Stimulated activated CD4-positive, alpha-beta T cell treated with anti-CD3 and anti-CD28 coated beads, TNF-alpha, amount 100 ng/mL, for 1 hour (primary cell): ENCODE measurements at places on chromosomes 16 and 17.

DNA sequence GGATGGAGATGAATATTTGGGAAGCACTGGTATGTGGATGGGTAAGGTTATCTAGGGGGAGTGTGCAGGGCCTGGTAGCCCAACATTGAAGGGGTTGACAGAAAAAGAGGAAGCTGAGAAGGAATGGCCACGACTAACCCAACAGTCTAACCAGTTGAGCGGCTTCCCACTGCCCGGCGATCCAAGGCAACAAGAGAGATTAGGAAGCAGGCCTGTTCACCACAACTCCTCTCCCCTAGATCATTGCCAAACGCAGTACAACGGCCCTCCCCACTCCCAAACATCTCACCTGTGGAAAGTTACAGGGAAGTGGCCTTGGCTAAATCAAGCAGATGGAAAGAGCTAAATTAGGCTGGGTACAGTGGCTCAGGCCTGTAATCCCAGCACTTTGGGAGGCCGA is 11.2 kb upstream of the RANGRF start:
- DNase-seq: no peak

DNA sequence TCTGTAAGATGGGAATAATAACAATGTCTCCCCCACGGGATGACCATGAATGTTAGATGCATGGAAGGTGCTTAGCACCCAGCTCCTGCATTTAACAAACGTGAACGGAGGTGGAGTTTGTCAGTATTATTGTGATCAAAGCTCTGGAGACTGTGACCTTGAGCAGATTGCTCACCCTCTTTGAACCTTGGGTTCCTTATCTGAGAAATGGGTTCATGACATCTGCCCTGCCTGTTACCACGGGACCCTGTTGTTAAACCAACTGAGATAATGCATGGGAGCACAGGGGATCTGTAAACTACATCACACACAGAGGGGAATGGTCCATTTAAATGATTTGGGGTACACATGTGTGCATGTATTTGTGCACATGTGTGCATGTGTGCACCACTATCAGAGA is 29.6 kb downstream of the MRM1 start:
- DNase-seq: no peak

DNA sequence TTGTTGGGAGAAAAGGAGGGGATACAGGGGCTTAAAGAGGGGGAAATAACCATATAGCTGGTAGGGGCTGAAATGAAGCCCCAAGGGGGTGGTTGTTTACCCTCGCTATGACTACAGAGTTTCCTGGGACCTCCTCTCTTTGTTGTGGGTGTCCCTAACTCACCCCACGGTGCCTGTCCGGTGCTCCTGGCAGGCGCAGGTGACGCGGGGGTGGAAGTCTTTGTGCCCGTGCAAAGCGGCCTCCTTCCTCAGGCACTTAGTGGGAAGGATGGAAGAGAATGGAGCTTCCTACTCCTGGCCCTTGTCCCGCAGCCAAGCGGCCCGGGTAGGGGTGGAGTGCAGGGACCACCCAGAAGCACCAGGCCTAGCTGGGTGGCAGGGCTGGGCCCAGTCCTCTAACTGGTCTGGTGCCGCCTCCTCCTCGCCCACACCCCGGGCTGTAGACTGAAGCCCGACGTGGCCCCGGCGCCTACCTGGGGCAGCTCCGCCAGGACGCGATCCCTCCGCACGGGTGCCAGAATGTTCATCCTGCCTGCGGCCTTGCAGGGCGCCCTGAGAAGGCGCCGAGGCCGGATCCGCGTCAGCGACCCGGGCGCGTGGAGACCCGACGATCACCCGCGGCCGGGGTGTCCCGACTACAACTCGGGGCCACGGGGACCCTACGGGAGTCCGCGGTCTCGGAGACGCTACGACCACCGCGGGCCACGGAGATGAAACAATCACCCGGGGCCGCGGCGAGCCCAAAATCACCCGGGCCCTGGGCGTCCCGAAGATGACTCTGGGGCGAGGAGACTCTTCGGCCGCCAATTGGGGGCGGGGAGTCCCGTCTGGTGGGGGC is 709 bp downstream of the RAB34 start:
- no peak for DNase-seq

DNA sequence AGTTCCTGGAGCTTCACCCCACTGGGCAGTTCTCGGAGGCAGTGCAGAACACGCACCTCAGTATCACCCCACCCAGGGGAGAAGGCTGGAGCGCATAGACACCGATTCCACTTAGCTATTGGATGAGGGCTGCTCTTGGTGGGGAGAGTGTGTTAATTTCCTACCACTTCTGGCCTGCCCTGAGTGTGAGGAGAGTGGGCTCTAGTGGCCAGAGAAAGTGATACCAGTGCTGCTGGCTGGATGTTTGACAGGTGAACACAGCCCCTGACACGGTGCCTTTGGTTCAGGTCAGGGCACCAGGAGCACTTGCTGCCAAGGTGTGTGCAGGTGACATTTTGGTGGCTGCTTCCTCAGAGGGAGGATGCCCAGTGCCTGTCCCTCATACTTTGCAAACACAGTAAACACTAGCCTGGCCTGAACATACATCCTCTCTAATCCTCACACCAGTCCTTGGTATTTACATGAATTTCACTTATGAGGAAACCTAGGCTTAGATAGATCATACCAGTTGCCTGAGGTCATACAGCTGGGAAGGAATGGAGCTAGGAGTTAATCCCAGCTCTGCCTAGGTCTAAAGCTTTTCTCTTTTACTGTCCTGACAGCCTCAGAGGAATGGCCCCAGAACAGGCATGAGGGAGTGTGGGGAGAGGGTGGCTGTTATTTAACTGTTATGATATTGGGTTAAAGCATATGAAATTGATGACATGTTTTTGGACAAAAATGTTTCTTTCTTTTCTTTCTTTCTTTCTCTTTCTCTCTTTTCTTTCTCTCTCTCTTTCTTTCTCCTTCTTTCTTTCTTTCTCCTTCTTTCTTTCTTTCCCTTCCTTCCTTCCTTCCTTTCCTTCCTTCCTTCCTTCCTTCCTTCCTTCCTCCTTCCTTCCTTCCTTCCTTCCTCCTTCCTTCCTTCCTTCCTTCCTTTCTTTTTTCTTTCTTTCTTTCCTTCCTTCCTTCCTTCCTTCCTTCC is 21.0 kb upstream of the ITGAX start:
- no peak for DNase-seq

DNA sequence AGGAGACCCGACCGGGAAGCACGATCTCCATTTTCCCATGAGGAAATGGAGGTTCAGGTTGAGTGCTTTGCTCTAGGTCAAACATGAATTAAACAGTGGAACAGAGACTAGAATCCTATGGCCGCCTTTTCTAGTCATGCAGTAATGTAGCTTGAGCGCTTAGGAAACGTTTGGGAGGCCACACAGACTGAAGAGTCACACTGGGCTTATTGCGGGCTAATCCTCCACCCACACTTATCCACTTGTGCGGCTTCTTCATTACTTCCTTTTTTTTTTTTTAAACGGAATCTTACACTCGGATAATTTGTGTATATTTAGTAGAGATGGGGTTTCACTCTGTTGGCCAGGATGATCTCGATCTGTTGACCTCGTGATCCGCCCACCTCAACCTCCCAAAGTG is 26.0 kb downstream of the CACNG3 start:
- no peak for DNase-seq

DNA sequence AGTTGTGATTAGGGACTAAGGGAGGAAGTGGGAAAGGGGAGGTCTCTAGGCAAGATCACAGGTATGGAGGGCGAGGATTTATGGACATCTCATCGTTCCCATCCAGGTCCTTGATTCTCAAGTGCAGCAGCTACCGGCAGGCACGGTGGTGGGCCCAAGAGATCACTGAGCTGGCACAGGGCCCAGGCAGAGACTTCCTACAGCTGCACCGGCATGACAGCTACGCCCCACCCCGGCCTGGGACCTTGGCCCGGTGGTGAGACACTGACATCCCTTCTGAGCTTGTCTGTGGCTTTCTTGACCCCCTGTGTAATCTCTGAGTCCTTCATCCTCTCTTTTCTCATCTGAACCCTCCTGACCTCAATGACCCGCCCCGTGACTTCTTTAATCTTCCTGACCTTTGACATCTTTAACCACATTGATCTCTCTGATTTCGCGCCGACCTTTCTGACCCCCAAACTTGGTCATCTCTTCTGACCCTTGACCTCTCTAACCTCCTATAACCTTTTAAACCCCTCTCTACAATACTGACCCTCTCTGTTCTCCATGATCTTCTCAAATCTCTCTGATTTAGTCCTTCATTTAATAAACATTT is 3.8 kb downstream of the PLD2 start:
- no peak for DNase-seq

DNA sequence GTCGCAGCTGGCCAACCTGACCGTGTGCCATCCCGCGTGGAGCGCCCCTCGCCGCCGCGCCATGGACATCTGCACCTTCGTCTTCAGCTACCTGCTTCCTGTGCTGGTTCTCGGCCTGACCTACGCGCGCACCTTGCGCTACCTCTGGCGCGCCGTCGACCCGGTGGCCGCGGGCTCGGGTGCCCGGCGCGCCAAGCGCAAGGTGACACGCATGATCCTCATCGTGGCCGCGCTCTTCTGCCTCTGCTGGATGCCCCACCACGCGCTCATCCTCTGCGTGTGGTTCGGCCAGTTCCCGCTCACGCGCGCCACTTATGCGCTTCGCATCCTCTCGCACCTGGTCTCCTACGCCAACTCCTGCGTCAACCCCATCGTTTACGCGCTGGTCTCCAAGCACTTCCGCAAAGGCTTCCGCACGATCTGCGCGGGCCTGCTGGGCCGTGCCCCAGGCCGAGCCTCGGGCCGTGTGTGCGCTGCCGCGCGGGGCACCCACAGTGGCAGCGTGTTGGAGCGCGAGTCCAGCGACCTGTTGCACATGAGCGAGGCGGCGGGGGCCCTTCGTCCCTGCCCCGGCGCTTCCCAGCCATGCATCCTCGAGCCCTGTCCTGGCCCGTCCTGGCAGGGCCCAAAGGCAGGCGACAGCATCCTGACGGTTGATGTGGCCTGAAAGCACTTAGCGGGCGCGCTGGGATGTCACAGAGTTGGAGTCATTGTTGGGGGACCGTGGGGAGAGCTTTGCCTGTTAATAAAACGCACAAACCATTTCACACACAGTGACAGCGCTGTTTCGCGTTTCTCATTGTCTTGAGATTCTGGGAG is 2.0 kb upstream of the ZACN start:
- no peak for DNase-seq

DNA sequence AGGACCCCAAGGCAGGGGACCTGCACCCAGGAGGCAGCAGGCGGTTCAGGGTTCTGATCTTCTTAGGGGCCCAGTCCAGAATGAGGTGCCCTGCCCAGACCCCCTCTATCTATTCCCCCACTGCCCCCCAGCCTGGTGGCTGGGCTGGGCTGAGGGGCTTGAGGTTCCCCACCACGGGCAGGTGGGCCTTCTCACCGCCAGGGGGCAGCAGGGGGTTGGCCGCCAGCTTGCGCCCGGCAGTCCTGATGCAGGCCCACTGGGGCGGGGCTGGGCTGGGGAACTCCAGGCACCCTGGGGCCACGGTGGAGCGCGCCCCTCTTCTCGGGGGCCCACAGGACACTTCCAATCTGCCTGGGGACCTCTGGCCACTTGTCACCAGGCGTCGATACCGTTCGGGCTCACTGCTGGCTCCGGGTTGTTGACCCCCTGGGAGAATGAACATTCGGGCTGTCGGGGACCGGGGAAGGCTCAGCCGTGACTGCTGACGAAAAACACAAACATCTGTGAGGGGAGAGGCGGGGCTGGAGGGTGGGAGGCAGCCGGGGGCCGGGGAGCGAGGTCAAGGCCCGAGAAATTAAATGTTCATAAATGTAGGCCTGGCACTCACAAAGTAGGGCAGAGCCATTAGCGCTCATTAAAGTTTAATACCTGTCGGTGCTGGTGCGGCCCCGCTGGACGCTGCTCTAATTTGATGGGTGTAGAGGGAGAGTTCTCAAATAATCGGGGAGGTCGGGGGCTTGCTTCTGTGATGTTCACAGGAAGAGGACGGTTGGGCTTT is 219.3 kb upstream of the GSE1 start:
- DNase-seq: peak; percentile 18

GRCh38 chr16:55240888-55241287 is 83.1 kb upstream of the IRX6 start:
- DNase-seq: no peak

DNA sequence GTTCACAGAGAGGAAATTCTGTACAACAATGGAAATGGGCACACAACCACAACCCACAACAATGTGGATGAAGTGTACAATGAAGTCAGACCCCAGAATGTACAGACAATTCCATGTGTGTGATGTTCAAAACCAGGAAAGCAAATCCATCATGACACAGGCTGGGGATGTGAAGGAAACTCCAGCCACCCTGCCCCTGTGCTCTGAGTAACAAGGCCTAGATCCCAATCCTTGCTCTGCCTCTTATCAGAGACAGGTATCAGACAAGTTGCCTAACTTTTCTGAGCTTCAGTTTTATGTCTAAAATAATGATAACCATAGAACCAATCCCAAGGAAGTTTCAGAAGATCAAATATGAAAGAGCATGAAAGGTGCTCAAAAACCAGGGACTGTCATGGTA is 1.8 kb upstream of the C16orf95 start:
- DNase-seq: no peak

DNA sequence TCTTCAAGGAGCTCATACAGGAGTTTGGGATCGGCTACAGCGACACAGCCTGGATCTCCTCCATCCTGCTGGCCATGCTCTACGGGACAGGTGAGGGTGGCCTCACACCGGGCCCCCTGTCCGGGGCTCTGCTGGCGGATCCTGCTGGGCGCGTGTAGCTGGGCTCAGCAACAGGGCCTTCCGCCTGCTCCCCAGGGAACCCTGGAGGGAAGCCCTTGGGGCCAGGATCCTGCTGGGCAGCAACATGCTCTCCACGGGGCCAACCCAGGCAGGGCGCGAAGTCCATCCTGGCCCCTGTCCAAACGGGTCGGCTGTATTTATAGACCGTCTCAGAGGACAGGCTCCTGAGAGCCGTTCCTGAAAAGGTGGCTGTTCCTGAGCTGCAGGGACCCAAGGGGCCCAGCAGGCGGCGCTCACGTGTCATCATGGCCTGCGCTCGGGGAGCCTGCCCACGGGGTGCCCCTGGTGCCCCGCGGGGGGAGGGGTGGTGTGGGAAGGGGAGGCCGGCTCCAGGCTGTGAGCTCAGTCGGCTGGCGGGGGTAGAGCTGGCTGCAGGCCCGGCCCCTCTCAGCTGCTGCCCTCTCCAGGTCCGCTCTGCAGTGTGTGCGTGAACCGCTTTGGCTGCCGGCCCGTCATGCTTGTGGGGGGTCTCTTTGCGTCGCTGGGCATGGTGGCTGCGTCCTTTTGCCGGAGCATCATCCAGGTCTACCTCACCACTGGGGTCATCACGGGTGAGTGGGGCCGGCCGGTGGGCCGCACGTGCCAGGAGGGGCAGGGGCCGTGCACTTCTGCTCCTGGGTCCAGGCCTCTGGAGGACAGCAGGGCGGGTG is 7.5 kb downstream of the SLC16A3 start:
- DNase-seq: peak; percentile 43

- no peak for DNase-seq
These were observed 9.0 kb upstream of the CDH3 start for GRCh38 chr16:68636064-68636560.

GRCh38 chr16:50683689-50684374 is 2.7 kb upstream of the SNX20 start:
- no peak for DNase-seq

- no peak for DNase-seq
These were observed 96.6 kb upstream of the SMIM36 start for GRCh38 chr17:55607731-55608341.
